SK-N-SH (cell line): ENCODE measurements at places on chromosomes 7 and 10. TPM values are rescaled to one million over a fixed set of nuclear protein-coding genes. Genes with fewer than 3 reads are reported as not detected.

Gene AGBL3
- 0.35 and 0.91 TPM in 2 replicates for polyA plus RNA-seq

Gene CHST15
- 0.02 TPM in 2 replicates for polyA plus RNA-seq

Gene TCERG1L
- polyA plus RNA-seq = not detected in 2 replicates

Gene TMEM140
- 0.10 and 0.12 TPM in 2 replicates for polyA plus RNA-seq

Gene DPP6
- 0.10 TPM in 1 of 2 replicates, not detected in the other for polyA plus RNA-seq

Gene OR2AE1
- not detected in 2 replicates for polyA plus RNA-seq

Gene ANKRD26
- 1.0 and 1.3 TPM in 2 replicates for polyA plus RNA-seq

Gene MPP7
- polyA plus RNA-seq = 0.02 TPM in 1 of 2 replicates, not detected in the other

Gene AVPI1
- polyA plus RNA-seq = 6.3 and 7.0 TPM in 2 replicates

Gene GIMAP5
- polyA plus RNA-seq = not detected in 2 replicates

Gene VWC2
- polyA plus RNA-seq = not detected in 2 replicates

Gene ANXA8L1
- 0.16 and 0.21 TPM in 2 replicates for polyA plus RNA-seq

Gene NUPR2
- polyA plus RNA-seq = not detected in 2 replicates

Gene GPR15LG
- polyA plus RNA-seq = not detected in 2 replicates

Gene KCNH2
- 2.2 and 6.4 TPM in 2 replicates for polyA plus RNA-seq

Gene TMEM176A
- polyA plus RNA-seq = not detected in 2 replicates

Gene CCDC186
- 1.3 and 1.6 TPM in 2 replicates for polyA plus RNA-seq

Gene CAV1
- polyA plus RNA-seq = 968 and 1,061 TPM in 2 replicates

Gene NAT16
- polyA plus RNA-seq = 0.64 and 0.68 TPM in 2 replicates

Gene WIPF3
- 0.02 TPM in 2 replicates for polyA plus RNA-seq

Gene CALML5
- not detected in 2 replicates for polyA plus RNA-seq

Gene ALKBH4
- 13.7 and 18.1 TPM in 2 replicates for polyA plus RNA-seq

Gene SOSTDC1
- polyA plus RNA-seq = 0.13 and 0.81 TPM in 2 replicates

Gene STOX1
- 0.13 and 0.21 TPM in 2 replicates for polyA plus RNA-seq

Gene LIPN
- not detected in 2 replicates for polyA plus RNA-seq

Gene FBXL13
- polyA plus RNA-seq = 1.1 and 2.0 TPM in 2 replicates

Gene MEOX2
- polyA plus RNA-seq = not detected in 2 replicates

Gene ACTA2
- polyA plus RNA-seq = 119 and 130 TPM in 2 replicates

Gene FAM180A
- 0.08 and 0.10 TPM in 2 replicates for polyA plus RNA-seq

Gene NHLRC2
- polyA plus RNA-seq = 2.8 and 3.4 TPM in 2 replicates

Gene XPNPEP1
- polyA plus RNA-seq = 167 and 190 TPM in 2 replicates

Gene DNAJC12
- 7.9 and 9.3 TPM in 2 replicates for polyA plus RNA-seq

Gene CYCS
- 22.9 and 23.8 TPM in 2 replicates for polyA plus RNA-seq

Gene SFXN3
- 142 and 229 TPM in 2 replicates for polyA plus RNA-seq

Gene HSPA12A
- polyA plus RNA-seq = 2.9 and 3.3 TPM in 2 replicates

Gene ERVW-1
- polyA plus RNA-seq = not detected in 2 replicates

Gene AIMP2
- polyA plus RNA-seq = 98.9 and 104 TPM in 2 replicates

Gene SPDYE6
- not detected in 2 replicates for polyA plus RNA-seq

Gene NKX1-2
- not detected in 2 replicates for polyA plus RNA-seq

Gene GHITM
- polyA plus RNA-seq = 113 and 172 TPM in 2 replicates

Gene ABCF2
- 75.4 and 102 TPM in 2 replicates for polyA plus RNA-seq
